Occipital lobe (tissue), 3 donors: ENCODE measurements at places on chromosomes 1 and 21. TPM values are rescaled to one million over a fixed set of nuclear protein-coding genes. Genes with fewer than 3 reads are reported as not detected.

GRCh38 chr1:34049477-34049876 lies 115.6 kb downstream of the CSMD2 start:
- no peak for DNase-seq

Gene TSPAN1
- total RNA-seq: 0.31 TPM

Gene FMOD
- total RNA-seq: 1.1 TPM

Gene CELA3A
- not detected for total RNA-seq

DNA sequence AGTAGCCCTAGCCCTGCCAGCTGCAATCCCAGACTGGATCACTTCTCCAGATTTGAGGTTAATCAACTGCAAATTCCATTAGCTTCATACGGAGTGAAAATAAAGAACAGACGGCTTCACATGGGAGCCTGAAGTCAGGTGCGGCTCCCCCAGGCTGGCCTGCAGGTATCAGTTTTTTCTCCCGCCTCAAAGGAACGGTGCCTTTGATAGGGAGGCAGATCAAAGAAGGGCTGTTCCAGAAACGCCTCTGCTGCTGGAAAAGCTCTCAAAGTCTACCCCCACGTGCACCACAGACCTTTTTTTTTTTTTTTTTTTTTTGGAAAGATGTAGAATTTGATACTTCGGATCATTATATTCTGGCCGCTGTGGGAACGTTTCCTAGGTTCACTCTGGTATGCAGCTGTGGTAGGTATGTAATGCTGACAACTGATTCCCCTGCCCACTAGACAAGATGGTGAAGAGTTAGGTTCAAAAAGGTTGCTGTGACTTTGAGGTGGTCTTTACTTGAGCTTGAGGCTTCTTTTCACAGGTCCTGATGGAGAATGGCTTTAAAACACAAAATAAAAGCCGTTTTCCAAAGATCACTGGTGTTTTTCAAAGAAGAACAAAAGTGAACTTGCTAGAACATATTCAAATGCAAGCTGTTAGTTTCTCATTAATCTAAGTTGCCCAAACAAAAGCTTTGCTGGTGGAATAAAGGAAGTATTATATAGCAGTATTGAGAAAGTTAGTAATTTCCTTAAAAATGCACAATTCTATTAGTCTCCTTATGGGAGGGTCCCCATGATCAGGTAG lies 189.0 kb upstream of the NFIA start:
- DNase-seq: no peak
